Glomerular endothelial cell (primary cell): ENCODE measurements at places on chromosomes 16 and 17. TPM values are rescaled to one million over a fixed set of nuclear protein-coding genes. Genes with fewer than 3 reads are reported as not detected.
A peak's percentile ranks its signal among the peaks of the same experiment; 100 is the strongest.

CDIP1 gene
- total RNA-seq = 24.6 and 27.4 TPM in 2 replicates

RAB26 gene
- total RNA-seq = 0.48 and 1.3 TPM in 2 replicates

ADGRG3 gene
- total RNA-seq = 0.12 and 0.53 TPM in 2 replicates

DNA sequence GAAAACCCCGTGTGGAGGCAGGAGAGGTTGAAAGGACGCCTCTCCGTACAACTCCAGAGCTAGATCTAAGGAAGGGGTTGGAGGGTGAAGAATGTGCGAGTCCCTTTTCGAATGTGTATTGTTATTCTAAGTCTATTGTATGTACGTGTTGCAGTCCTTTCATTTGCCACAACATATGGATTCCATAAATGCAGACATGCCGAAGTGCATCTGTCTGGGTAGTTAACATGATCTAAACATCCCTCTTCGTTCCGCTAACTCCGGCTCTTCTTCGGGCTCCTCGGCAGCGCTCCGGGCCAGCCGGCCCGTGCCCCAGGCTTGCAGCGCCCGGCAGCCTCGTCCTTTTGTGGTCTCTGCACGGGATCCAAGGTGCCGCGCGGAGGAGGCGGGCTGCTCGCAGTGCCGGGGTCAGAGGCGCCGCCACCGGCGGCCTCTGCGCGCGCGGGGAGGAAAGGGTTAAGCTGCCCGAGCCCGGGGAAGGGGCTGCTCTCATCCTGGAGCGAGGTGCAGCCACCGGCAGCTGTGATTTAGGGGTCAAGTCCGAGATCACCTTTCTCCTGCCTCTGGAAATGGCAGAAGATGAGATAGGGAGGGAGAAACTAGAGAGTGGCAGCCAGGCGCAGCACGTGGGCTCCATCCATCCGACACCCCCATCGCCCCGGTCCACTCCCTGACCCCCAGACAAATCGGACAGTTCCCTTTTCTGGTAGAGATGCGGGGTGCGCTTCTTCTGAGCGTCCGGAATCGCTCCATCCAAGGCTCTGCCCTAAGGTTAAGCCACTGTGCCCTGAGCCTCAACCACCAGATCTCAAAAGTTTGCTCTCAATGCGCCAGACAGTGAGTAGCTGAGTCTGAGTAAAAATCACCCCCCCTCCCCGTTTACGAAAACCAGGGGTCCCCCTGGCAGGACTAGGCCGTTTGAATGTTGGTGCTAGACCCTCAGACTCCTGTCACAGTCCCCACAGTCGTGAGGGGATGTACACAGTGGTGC, 15.1 kb upstream of the ZFHX3 start:
- no peak for DNase-seq

- no peak for DNase-seq
Observed at GRCh38 chr17:353213-353837, 718 bp upstream of the RPH3AL start.

DNA sequence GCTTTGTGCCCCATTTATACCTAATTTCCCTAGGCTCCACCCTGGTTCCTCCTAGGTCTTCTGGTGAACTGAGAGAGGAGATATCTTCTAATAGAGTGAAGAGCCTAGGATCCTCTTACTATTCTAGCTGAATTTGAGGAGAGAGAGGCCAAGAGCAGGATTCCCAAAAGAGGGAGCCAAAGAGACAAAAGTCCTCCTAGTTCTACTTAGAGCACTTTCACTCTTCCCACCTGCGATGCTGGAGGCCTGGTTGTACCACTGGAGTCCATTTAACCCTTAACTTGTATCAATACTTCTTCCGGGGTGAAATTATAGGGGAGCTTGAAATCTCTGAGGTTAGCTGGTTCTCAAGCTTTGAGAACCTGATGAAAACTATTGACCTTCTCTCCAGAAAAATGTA, 3.4 kb upstream of the SSH2 start:
- DNase-seq = no peak

- no peak for DNase-seq
Observed at GRCh38 chr17:64340557-64340956, 50.1 kb downstream of the PECAM1 start.

DNA sequence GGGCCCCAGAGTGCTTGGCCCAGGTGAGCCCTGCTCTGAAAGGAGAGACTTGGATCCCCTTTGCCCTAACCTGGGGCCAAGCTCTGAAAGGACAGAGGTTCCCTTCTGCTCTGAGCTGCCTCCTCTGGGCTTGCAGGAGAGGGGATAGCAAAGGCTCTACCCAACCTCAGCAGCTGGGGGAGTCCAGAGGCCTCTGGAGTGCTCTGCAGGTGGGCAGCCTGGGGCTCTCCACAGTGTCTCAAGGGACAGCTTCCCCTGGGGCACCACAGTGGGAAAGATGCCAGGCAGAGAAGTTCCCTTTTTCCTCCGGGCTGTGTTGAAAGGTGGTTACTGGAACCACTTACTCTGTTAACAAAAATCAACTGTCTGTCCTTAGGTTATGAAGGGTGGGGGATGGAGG, 48.2 kb upstream of the MGAT5B start:
- DNase-seq = no peak

DNA sequence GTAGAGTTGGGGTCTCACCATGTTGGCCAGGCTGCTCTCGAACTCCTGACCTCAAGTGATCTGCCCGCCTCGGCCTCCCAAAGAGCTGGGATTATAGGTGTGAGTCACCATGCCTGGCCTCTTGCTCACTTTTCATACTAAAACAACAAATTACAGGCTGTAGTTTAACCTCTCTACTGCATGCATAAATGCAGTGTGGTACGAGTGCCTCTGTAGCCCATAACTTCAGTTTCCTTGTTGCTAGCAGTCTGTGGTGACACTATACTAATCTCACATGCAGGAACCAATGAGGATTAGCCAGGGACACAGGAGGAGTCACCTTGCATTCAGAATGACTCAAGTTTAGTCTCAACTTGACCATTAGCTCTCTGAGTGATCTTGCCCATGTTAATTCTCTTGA, 20.1 kb downstream of the HMOX2 start:
- no peak for DNase-seq

DNA sequence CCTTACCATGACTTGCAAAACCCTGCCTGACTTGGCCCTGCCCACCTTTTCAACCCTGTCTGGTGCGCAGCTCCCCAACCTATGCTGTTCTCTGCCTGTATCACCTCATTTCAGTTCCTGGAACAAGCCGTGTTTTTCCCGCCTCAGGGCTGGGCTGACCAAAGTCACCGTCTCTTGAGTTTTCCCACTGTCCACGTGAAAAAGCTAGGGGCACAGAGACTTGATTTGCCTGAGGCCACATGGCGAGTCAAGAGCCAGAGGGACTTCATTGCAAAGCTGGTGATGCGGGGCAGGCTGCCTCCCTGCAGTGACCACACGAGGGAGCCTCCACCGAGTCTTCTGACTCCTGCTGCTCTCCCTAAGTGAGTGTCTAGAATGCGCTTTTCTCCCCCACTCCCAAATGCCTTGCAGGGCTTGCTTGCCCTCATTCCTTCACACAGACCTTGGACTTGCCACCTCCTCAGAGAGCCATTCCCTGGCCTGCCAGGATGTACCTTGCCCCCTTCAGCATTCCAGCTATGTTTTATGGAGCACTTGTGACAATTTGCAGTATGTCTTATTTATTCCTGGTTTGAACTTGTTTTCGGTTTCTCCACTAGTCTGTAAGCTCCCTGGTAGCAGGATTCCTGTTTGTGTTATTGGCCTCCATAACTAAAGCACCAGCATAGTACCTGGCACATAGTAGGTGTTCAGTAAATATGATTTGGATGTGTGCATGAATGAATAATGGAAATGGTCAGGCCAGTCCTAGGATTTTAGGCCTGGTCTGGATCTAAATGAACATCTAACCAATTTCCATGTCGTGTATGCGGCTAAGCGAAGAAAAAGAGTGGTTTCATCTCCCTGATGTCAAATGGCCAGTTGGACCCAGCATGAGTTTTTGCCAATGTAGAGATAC, 252.3 kb downstream of the SNX29 start:
- peak; percentile 18 for DNase-seq
